ENCODE measurements at places on chromosomes 11 and 22.
A peak's percentile ranks its signal among the peaks of the same experiment; 100 is the strongest.

GRCh38 chr11:3165152-3165705 is at the start of gene OSBPL5:
OSBPL5 (minus strand) TSS chr11:3165310; CDS start chr11:3129148, 36,162 bp downstream.
- DNase-seq, result no peak

GRCh38 chr11:45113807-45114206 is 32.6 kb upstream of the PRDM11 start:
- no peak for DNase-seq

- peak; percentile 9 for DNase-seq
These were observed 16.4 kb upstream of the SYVN1 start for GRCh38 chr11:65150509-65151299.

DNA sequence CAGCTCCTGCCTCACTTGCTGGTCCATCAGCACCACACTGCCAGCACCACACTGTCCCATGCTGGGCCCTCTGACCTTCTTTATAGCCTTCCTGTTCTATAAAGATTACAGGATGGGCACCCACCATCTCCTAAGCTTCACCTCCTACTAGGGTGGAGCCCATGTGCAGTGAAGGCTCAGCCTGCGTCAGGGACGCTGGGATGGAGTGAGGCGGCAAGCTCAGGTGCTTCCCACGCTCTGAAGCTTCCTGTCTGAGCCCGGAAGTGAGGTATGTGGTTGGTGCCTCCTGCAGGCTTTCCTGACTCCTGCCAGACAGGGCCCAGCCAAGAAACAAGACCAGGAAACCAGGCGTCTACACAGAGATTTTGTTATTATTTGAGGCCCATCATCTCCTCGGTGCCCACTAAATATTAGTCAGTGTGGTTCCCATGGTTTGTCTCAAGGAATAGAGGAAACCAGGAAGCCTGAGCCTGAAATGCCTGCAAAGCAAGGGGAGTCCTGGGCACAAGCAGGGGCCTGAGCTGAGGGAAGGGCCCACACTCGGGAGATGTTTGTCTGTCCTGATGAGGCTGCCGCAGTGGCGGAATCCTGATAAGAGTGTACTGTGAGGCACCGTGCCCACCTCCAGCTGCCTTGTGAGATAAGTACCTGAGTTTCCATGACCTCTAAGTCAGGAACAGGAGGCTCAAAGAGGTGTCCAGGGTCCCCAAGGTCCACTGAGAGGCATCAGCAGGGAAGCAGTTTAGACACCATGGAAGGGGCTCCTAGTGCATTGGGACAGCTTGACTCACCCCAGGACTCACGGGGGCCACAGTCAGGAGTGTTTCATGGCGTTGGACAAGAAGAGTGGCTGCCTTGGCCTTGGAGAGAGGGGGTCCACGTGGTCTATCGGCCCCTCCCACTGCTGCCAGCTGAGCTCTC is 22.0 kb downstream of the RSPH14 start:
- DNase-seq, result no peak

GRCh38 chr22:50569041-50569459 is 6.3 kb upstream of the SYCE3 start:
- no peak for DNase-seq

DNA sequence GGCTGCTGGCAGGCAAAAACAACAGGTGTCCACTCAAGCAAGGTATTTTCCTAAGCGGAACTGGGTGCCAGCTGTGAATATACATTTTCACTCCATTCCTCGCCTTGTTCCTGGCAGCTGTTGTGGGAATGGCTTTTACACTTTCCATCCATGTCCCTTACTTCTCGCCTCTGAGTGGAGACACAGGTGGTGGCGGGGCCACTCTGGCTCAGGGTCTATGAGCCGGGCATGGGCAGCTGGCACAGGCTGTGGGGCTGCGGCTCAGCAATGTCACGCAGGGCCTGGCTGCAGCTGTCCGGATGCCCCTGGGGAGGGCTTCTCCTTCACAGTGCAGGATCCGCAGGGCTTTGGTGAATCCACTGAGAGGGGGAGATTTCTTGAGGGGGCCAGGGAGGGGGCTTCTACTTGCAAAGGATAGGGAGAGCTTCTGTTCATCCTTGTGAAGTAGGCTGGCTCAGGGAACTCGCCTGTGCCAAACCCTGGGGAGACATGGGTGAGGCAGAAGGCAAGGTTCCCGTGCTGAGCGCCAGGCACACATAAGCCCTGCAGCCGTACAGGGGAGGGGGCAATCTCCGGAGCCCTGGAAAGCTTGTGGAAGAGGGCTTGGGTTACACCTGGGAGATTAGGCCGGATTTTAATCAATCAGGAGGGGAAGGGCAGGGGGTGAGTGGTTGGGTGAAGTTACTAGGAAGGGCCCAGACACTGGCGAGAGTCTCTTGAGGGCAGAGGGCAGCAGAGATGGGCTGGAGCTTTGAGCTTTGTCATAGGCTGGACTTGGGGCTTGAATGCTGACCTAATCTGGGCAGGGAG is 45.7 kb downstream of the KCNQ1OT1 start:
- no peak for DNase-seq

All from fibroblast of the conjunctiva (primary cell).